ENCODE measurements at places on chromosomes 7 and 10.

DNA sequence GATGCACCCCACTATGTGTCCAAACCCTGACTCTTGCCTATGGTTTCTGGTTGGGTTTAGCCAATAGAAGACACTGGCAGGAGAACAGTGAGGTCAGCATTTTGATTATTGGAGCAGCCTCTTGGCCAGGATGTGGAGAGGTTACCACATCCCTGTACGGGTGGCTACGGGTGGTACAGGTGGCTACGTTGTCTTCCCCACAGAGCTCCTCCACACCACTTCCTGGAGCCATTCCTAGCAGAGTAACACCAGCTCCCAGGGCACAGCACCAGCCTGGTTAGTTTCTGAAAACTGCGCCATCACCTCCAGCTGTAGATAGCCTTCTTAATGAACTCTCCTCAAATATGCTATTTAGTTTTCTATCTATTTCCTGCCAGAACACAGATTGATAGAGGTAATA, 445.2 kb downstream of the INHBA start:
- DNase-seq = no peak

GRCh38 chr7:102318482-102318971, 31.9 kb downstream of the SH2B2 start:
- DNase-seq = no peak

DNA sequence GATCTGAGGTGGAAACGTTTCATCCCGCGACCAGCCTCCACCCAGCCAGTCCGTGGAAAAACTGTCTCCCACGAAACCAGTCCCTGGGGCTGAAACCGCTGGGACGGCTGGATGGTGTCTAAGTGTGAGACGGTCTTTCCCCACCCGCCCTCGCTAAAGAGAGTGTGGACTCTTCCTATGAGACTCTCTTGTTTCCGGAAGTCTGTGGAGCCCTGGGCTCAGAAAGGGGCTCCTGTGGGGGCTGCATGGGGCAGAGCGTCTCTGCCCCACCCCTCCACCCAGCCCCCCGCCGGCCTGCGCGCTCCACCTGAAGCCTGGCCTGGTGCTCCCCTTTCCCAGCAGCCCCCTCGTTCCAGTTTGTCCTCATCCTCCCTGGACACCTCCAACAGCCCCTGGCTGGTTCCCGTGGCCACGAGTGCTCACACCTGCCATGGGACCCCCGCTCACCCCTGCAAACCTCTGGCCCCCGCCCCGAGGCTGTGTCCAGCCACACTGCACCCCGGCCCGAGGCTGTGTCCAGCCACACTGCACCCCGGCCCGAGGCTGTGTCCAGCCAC, 28.7 kb downstream of the CFAP46 start:
- no peak for DNase-seq

DNA sequence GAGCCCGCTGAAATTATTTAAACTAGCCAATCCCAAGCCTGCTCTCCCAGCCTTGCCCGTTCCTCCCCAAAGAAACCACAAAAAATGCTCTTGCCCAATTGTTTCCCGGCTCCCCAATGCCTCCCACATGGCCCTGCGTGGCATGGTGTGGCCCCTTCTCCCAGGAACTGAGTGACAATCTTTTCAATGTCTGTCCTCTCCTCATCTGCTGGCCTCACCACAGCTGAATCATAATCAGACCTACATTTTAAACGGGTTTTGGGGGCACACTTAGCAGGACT, 201.5 kb downstream of the PRPF18 start:
- no peak for DNase-seq

GRCh38 chr10:75744261-75744660, 312.8 kb downstream of the LRMDA start:
- no peak for DNase-seq
